CD4-positive, alpha-beta T cell treated with Interferon alpha-2 for 1 hour (primary cell): ENCODE measurements at places on chromosomes 1 and 21.

DNA sequence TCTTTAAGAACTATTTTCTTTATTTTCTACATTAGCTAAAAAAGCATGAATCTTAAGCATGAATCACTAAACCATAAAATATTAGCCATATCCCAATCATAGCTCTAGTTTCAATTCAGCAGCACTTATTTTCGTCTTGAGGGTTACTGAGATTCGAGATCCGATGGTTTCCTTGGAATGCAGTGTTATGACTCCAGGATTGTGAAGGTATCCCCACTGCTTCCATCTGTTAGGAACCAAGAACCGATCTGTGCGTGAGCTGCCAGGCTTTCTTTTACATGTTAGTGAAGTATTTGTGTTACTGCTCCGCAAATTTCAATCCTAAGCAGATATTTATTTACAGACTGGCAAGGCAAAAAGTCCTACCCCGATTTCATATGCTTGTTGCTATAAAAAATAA, 18.8 kb downstream of the TNFRSF9 start:
- no peak for DNase-seq

GRCh38 chr1:211472724-211473123, 19.2 kb downstream of the RD3 start:
- no peak for DNase-seq

DNA sequence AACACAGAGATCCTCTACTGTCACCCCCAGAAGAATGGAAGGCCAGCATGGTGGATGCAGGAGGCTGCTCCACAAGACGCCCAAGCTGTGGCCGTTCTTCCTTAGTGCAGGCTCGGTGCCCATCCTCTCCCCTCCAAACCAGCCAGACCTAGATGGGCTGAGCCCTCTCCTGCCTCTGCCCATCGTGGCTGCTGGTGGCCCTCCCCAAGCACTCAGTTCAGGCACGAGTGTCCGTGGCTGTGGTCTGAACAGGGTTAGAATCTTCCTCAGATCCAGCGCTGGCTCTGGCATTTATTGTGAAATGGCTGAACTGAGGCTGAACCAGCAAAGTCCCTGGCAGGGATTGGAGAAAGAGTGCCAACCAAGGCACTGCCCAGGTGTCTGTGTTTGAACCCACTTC, 59.5 kb downstream of the TRIM11 start:
- DNase-seq: no peak

DNA sequence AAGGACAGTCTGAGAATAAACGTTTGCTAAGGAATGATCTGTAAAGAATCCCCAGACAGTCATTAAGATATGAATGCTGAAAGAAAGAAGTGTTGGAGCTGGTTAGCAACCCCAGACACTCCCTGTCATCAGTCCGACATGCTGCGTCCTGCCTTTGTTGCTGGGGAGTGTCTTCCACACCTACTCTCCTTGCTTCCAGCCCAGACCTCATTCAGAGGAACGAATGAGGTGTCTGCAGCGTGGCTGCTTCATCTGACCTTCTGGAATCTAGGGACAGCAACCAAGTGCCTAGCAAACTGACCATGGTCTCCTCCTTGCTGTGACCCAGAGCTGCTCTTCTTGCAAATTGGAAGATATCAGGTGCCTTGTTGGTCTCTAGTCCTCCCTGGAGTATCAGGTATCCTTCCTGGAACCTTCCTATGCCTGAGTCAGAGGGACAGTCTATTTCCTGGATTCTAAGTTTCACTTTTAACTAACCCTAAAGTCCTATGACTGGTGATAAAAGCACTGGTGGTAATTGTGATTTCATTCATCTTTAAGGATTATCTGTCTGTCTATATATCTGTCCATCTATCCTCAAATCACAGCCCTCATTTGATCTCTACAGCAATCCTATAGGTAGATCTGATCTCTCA, 45.3 kb downstream of the NFASC start:
- no peak for DNase-seq

- DNase-seq: no peak
Observed at GRCh38 chr21:41095983-41096382, 72.0 kb upstream of the BACE2 start.

DNA sequence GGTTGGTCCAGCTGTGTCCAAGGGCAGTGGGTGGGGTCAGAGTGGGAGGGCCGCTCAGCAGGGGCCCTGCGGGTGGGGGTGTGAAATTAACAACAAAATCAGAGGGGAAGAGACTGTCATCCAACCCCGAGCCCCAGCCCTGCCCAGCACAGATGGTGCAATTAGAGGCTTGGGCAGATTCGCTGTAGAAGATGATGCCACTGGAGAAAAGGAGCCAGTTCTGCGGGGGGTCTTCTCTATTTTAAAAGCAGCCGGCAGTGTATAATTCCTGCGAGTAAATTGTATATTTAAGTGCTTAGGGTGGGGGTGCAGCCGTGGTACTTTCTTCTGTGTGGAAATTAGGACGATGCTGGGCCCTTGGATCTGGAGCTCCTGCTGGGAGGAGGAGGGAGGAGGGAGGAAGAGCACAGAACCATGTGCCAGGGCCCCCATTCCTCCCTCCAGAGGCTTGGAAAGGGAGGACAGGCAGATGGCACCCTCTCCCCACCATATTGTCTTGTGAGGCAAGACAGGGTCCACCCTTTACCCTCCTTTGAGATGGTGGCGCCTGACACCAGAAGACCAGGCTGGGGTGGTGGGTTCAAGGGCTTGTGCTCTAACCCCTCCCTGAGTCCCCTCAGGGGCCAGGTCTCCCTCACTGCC, 89.2 kb downstream of the ACTL8 start:
- no peak for DNase-seq
